ENCODE measurements at places on chromosomes 4 and X.

GRCh38 chr4:174467107-174467506 is 55.2 kb downstream of the HPGD start:
- DNase-seq, result no peak

GRCh38 chr4:7157666-7158065 is 34.7 kb upstream of the SORCS2 start:
- DNase-seq, result no peak

DNA sequence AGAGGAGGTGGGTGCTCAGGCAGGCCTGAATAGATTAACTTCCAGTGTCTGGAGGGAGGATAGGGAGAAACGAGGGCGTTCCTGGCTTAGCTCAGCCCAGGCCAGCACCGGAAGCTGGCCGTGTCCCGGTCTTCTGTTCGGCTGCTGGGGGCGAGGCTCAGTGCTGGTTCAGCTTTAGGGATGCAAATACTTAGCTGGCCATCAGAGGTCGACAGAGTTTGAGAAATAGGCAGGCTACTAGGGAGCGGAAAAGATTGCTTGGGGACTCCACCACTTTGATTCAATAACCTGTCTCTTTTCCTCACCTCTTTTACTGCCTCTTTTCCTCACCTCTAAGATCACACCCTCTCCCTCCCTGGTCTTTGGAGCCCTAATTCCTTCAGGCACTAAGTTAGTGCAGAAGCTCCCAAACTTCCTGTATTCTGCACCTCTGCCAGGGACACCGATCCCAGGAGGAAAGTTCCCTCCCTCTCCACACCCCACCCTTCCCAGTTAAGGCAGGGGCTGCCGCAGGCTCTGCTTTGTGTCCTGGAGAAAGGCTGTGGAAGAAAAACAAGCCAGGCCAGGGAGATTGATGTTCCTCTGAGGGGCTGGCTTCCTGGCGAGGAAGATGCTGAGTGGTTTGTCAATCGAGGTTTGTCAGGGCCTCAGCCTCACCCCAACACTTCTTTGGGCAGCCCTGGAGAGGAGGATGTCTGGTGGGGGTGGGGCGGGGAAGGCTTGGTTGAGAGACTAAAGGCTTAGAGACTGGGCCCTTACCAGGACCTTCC is 6.0 kb upstream of the EFNB1 start:
- no peak for DNase-seq

DNA sequence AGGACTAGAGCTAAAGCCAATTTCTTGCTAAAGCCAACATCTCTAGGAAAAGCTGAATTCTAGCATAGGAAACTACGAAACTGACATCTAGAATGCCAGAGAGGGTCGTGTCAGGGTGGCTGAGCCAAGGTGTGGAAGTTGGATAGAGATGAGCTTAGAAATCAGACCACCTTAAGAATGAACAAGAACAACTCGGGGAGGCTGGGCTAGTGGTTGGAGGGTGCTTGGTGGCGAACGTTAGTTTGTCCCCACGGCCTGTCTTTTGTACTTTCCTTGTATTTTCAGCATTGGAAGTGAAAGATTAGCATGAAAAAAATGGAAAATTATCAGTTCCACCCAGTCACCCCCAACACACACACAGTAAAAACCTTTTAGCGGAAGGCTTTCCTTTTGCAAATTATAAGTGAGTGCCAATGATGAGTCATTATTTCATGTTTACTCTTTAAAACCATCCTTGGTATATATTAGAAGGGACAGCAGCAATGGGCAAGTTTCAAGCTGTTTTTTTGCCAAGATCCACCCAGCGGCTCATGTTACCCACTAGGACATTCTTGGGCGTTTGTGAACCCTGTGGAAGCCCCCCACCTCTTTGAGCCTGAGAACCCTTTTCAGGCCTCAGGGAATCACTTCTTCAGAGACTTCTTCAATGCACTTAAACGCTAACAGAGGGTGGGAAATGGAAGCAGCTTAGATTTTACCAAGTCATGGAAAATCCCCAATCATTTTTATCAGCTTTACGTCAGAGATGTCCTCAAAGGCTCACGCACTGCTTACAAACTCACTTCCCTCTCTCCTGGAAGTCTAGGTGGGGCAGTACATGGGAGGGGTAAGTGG is 4.9 kb upstream of the PPEF1 start:
- no peak for DNase-seq

DNA sequence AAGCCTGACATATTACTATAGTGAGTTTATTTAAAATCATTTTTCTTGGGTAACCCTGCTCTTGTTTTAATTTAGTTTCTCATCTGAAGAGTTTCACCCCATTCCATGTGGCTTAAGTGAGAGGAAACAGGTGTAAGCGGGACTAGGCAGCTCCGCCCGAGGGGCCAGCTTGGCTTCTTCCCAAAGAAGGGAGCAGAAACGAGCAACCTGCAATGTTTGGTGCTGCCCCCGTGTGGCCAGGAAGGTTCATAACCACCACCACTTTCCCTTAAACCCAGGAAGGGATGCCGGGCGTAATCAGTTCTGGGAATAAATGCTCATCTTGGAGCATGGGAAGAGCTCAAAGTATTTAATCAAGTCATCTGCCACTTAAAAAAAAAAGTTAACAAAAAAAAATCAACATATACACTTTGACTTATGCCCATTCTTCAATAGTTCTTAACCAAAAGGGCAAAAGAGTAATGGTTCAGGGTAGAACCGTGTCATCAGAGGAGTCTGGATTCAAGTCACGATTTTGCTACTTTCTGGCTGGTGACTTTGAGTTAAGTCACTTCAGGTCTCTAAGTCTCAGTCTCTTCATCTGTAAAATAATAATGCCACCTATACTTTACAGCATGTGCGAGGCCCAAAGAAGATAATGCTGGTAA is 147.9 kb downstream of the NSUN7 start:
- DNase-seq, result peak; percentile 76

GRCh38 chrX:85004255-85004654 is 578 bp downstream of the APOOL start:
- DNase-seq, result no peak

DNA sequence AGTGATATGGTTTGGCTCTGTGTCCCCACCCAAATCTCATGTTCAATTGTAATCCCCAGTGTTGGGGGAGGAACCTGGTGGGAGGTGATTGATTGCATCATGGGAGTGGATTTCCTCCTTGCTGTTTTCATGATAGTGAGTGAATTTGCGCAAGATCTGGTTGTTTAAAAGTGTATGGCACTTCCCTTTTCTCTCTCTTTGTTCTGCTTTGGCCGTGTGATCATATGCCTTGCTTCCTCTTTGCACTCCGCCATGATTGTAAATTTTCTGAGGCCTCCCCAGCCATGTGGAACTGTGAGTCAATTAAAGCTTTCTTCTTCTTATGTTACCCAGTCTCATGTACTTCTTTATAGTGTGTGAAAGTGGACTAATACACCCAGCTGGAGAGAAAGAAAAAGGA is 113.0 kb upstream of the AADAT start:
- no peak for DNase-seq

DNA sequence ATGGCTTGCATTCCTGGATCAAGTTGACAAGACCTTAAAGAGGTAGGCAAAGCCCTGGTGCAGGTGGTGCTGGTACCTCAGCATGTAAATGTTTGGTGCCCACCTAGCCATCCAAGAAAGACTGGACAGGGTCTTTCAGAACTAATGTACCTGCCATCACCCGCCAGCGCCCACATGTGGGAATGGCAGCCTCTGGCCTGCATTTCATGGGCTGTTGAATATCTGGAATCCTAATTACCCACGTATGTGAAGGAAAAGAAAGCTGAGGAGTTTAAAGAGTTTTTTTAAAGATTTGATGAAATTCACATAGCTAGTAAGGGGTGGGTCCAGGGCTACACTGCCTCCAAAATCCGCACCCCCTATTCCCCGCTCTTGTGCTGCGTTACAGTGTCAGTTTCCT is 8.6 kb upstream of the CCDC149 start:
- no peak for DNase-seq

- no peak for DNase-seq
Measured at GRCh38 chrX:97401586-97402136, 518.0 kb downstream of the RPA4 start.

DNA sequence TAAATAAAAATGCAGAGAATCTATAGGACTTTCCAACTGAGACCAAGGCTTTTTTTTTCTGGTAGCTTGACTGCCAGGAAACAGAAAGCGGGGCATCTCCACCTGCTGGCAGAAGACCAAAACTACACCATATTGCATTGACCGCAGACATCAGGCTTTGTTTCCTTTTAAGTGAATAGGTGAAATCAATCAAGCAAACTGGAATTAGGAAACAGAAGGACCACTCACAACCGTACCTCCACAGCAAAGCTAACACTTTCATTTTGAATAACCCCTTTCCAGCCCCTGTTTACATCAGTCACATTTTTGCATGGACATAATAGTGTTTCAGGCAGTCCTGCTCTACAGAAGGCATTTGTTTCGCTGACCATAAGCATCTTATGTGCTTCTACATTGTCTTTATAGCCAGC is 218.2 kb downstream of the IDS start:
- DNase-seq, result peak; percentile 11

DNA sequence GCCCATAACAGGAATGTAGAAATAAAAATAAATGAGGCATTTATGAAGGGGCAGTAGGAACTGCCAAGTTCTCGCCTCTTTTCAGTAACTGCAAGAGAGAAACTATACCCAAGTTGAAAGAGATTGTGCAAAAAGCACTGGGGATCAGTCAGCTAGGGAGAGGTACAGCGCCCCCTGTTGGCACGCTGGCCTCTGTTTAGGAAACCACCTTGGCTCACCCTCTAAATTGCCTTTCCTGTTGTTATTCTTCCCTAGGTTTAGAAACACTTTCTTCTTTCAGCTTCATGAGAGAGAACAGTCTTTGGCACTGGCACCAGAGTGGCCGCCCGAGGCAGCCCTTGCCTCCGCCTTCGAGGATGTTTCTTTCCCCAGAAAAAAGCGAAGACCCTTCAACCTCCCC is 348.5 kb downstream of the MID1IP1 start:
- DNase-seq, result no peak

DNA sequence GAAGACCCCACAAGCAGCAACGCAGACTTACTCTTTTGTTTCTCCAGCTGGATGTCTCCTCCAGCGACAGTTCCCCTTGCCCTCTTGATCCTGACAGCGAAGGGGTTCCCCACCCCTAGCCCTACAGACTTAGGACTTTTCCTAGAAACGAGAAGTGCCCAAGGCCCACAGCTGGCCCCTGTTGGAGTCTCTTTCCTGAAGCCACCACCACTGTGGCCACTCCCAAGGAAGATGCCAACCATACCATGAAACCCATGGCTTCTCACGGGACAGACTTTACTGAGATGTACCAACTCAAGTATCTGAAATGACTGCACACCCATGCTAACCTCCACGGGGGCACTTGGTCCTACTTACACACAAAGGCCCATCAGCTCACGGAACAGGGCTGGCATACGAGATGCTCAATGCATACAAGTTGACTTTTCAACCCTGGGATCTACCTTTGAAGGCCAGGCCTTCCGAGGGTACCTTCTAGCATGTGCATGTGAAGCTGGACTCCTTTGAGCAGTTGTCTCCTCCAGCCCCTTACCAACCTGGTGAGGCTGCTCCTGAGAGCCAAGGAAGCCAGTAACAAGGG is 924 bp upstream of the IRAK1 start:
- DNase-seq, result no peak

DNA sequence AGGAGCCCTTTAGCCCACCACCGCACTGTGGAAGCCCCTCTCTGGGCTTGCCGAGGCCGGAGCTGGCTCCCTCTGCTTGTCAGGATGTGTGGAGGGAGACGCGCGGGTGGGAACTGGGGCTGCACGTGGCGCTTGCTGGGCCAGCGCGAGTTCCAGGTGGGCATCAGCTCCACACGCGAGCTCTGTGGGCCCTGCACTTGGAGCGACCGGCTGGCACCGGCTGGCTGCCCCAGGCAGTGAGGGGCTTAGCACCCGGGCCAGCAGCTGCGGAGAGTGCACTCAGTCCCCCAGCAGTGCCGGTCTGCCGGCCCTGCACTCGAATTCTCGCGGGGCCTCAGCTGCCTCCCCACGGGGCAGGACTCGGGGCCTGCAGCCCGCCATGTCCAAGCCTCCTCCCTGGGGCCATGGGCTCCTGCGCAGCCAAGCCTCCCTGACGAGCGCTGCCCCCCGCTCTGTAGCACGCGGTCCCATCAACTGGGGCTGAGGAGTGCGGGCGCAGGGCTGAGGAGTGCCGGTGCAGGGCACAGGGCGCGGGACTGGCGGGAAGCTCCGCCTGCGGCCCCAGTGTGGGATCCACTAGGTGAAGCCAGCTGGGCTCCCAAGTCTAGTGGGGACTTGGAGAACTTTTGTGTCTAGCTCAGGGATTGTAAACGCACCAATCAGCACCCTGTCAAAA is 93.6 kb downstream of the DTHD1 start:
- DNase-seq, result no peak

DNA sequence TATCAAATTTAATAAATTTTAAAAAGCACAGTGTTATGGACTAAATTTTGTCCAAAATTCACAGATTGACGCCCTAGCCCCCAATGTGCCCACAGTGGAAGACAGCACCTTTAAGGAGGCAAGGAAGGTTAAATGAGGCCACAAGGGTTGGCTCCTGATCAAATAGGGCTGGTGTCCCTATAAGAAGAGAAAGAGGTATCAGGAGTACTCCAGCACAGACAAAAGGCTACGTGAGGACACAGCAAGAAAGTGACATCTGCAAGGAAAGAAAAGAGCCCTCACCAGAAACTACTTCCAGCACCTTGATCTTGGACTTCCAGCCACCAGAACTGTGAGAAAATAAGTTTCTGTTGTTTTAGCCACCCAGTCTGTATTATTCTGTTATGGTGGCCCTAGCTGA is 48.8 kb downstream of the FAM13A start:
- no peak for DNase-seq

DNA sequence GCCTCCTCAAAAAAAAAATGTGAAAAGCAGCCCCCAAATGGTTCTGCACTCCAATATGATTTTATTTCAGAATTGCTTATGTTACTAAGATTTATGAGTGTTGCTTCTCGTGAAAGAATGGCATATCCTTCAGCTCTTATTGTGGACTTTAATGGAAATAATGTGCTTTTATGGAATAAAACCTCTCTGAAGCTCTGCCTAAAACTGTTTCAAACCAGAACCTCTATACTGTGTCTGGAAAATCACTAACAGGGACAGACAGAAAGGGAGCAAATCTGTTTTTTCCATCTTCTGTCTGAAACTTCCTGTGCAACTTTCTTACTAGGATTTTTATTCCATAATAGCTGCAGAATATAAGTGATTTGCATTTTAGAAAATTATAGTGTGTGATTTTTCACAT is 493.1 kb downstream of the ANKRD50 start:
- no peak for DNase-seq

DNA sequence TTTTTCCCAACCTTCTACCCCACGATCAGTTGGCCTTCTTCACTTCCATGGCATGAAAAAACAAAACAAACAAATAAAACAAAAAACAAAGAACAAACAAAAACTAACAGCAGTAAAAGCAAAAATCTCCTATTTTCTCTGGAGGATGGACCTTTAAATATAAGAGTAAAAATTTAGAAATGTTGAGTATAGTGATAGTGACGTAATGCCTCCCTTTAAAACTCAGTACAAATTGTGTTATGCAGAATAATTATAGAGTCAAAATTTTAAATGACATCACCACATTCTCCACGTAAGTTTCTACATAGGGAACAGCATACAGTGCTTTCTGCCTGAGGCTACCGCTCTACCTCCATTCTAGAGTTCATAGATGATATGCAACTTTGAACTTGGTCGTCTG is 2156.4 kb downstream of the PCDH7 start:
- no peak for DNase-seq
